ENCODE measurements at places on chromosomes 4 and X.

GRCh38 chrX:38006291-38006690, at the start of gene SYTL5:
TSS of gene SYTL5 (plus strand) at chrX:38006553. CDS start at chrX:38033890, 27,337 bp downstream.
- DNase-seq, result no peak

DNA sequence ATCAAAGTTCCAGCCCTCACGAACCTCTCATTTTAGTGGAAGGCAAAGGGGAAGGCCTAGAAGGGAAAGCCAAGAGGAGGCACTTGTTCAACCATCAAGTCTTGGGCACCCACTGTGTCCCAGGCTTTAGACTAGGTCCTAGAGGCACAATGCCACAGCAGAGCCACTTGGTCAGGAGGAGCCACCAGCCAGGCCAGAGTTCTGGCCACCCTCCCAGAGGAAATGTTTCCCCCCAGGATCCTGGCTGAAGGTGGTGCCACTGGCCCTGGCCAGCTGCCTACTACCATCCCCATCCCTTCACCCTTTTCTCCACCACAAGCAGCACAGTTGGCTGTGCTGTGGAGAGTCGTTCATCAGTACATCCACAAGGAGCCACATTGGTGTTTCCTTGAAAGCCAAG, 34.3 kb upstream of the XPNPEP2 start:
- no peak for DNase-seq

DNA sequence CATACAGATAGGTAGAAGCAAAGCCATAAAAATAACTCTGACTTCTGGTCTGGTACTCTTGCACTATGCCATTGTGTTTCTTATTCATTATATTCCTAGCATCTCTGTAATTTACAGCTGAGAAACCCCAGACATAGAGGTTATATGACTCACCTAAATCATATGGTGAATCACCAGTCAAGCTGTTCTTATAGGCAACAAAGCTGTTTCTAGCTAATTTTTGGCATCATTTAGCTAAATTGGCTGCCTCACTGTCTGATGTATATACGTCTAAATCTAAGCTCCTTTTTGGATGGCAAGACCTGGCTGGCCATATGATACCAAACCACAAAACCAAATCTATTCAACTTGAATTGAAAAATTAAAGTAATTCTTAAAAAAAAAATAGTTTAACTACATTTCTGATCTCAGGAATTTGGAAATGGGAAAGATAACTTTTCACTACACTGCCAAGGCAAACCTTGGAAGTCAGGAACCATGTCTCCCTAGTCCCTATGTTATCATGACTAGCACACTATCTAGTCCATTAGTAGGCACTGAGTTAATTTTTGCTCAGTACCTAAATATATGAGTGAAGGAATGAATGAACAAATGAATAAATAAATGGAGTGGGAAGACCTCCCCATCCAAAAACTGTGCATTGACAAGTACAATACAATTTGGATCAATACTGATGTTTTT, 41.3 kb upstream of the STAG2 start:
- no peak for DNase-seq

- DNase-seq, result no peak
These were observed 114.0 kb downstream of the BMPR1B start for GRCh38 chr4:94871644-94872305.

GRCh38 chr4:14809203-14809602, 193.1 kb upstream of the CPEB2 start:
- DNase-seq, result no peak

DNA sequence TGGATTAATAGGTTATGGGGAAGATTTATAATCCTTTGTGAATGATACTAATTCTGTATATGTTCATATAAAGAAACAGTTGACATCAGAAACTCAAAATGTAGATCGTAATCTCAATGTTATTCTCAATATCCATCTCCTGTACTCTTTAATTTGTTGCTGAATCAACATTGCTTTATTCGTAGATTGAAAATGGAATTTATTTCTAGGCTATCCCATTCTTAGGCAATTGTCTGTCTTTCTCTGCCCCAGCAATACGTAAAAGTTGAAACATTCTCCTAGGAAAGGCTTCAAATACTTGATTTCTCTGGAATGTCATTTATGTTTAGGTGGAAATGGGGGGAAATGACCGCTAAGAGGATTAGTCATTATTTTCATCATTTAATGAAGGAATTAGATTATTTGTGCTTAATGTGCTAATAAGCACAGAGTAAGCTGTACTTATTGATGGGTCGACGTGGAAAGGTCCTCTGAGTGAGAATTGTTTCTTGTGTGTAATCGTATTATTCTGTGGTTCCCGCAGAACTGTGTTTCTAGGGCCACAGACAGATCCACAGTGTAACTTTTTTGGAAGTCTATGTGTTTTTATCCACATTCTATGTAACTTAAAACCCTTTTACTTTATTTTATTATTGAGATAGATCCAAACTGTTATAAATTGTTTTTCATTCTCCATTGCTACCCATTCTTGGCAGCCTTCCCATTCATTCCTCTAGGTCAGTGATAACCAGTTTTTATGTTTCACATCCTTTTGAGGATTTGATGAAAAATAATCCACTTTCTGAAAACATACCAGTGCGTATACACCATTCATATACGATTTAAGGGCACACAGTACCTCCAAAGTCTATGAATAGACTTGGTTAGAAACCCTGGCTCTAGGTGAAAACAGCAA, 262.9 kb downstream of the ARHGAP10 start:
- no peak for DNase-seq

DNA sequence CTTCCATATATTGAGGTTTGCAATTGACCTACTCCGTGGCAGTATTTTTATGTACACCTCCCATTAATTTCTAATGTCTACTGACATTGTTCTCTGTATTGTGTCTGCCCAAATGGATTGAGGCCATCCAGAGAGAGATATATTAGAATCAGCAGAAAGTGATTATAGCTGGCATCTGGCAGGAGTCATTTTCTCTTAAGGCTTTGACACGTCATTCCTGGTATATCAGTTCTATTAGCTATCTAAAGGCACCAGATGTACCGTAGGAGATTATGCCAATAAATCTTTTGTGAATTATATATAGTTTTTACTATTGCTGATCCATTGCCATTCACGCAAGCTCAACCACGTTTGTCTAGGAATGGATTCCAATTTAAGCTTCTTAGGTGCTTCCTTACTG, 1026.4 kb upstream of the IGFBP7 start:
- DNase-seq, result no peak

DNA sequence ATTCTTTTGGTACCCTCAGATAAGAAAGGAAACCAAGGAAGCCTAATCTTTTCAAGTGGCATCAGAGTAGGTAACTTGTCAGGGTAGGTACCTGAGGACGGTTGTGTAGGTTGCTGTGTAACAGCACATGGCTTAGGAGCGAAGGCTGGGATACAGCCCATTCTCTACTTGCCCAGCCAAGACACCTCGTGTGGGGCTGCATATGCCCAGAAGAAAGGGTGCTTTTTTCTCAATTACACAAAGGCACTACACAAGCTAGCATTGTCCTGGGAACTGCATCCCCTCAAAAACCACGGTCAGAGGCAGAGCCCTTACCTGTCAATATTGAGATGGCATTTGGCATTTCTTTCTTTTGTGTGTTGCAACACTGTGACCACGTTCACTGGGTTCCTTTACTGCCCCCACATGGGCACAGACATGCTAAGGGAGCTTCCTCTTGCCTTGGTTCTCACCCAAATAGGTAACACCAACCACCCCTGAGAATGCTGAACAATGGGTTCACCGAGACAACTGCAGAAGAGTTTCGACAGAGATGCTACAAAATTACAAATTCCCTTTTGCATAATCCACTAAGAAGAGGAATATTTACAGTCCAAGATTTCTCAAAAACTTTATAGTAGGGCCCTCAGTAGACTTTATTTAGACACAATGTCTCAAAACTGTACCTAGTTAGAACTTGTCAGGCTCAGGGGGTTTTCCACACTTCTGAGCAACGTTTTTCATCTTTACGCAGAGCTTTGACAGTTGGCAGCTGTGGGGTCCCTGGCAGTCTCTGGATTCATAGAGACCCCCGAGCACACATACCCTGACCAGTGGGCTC, 35.8 kb upstream of the TNIP3 start:
- no peak for DNase-seq

GRCh38 chr4:94244087-94244828, 36.6 kb downstream of the SMARCAD1 start:
- no peak for DNase-seq

GRCh38 chr4:38964942-38965775, 67.0 kb downstream of the TMEM156 start:
- DNase-seq, result no peak

DNA sequence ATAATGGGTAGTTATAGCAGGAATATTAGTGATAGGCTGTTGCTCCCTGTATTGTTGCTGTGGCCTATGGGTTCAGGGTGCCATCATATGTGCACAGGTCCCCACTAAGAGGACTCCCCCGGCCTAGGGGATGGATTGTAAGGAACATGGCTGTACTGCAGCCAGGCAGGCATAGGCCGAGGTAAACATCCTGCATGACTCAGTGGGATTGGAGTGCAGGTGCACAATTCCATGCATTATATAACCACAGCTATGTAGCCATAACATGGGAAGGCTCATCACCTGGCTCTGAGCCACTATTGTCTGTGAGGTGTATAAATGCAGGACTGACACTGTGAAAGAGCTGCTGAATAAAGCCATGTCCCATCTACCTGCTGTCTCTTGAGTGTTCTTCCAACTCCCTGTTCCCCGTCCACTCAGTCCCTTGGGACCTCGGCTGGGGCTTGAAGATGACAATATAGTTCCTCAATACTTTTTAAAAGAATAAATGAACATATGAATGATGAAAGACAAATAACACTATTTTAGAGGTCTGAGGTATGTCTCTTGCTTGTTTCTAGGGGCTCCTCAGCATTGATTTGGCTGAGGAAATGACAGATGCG, 425.2 kb downstream of the IDS start:
- no peak for DNase-seq

- no peak for DNase-seq
These were observed 727.8 kb upstream of the LCORL start for GRCh38 chr4:18749391-18749790.

DNA sequence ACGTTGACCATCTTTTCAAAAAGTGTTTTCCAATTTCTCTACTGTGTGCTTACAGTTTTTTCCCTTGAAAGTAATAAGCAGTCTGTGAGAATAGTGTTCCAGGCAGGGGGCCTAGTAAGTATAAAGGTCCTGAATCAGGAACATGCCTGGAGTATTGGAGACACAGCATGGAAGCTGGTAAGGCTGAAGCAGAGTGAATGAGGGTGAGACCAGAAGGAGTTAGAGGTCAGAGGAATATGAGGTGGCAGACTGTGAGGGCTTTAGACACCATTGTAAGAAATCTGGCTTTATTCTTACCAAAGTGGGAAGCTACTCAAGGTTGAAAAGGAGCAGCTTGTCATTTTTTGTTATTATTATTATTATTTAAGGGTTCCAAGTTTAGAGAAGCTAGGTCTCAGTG, 107.4 kb downstream of the CT47B1 start:
- no peak for DNase-seq

DNA sequence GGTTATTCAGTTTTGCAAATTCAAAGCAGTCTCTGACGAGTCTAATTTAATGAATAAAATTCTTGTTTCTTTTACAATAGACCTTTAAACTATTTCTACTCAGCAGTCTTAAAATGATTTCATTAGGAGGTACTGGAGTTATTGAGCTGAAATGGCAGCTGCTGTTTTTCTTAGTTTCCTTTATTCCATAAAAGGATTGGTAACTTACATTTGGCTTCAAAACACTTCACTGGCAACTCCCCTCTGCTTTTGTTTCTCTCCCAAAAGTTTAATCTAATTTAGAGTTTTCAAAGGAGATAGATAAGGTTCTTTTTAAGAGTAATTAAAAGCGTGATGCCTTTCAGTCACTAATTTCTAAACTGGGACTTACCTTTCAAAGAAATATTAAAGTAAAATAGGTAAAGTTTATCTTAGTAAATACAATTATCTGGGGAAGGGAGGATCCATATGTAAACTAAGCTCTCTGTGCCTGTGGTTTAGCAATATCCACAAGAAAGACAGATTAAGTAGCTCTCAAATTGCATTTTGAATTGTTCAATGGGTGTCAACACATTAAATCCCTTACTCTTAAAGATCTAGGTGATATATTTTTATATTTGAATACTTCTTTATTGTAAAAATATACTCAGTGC, 17.1 kb upstream of the PCDH10 start:
- no peak for DNase-seq

DNA sequence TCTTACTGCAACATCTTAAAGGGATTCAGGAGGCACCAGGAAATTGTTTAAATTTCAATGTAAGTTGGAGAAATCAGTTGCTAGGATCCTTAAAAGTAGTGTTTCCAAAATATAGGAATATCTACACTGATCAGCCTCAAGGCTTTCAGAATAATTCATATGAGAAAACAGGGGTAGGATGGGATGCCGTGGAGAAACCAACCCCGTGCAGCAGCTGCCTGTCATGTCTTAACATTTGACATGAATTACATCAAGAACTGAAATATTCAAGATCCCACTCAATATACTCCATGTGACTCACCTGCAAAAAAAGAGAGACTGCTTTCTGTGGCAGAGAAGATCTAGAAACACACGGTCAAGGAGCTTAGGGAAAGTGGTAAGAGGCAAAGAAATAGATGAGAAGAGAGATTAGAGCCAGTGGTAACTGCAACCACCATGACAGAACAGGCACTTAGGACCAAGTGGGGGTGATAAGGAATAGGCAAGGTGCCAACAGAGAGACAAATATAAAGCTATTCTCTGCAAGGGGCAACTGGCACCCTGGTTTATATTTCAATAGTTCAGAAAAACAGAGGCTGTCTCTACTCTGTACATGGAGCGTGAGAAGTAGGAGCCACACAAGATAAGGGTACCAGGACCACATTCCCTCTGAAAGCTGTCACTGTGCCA, 64.0 kb downstream of the SLC39A8 start:
- no peak for DNase-seq

DNA sequence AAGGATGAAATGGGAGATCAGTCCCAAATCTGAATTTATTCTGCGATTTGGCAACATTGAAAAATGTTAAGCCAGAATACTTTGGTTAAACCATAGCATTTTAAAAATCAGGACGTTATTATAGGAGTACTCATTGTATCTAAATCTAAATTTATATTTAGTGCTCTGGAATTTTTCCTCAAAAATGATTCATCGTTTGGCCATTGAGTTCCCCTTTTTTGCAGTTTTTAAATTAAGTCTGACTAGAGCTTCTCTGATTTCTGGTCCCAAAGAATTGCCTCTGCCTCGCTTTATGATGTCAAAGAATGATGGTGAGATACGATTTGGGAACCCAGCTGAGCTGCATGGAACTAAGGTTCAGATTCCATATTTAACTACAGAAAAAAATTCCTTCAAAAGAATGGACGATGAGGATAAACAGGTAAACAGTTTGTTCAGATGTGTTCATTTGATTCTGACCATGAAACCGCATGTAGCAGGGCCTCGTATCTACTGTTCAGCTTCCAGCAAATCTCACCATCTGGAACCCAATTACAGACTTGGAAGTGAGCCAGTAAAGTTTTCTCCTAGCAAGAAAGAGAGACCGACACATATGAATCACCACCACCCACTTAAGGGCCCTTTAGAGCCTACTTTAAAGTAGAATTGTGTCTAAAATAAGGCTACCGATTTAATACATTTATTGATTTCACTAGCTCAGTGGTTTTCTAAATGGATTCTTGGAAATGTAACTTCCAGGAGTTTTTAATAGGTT, 75.6 kb downstream of the REPS2 start:
- no peak for DNase-seq

- DNase-seq, result no peak
These were observed 1.6 kb downstream of the SCARB2 start for GRCh38 chr4:76211769-76212708.

Data from NCI-H2081 treated with DMSO at 0.1 percent for 48 hours (cell line).